Heart left ventricle (tissue), 16 donors: ENCODE measurements at places on chromosomes 2 and 18. TPM values are rescaled to one million over a fixed set of nuclear protein-coding genes. Genes with fewer than 3 reads are reported as not detected.

GRCh38 chr2:233049194-233049761 lies 10.9 kb upstream of the INPP5D start:
- DNase-seq, result no peak
- no peak overlapping the region for H3K4me3 ChIP-seq
- no peak overlapping the region for H3K27ac ChIP-seq
- no peaks in the 10 kb centered on the region for H3K4me1 ChIP-seq

DNA sequence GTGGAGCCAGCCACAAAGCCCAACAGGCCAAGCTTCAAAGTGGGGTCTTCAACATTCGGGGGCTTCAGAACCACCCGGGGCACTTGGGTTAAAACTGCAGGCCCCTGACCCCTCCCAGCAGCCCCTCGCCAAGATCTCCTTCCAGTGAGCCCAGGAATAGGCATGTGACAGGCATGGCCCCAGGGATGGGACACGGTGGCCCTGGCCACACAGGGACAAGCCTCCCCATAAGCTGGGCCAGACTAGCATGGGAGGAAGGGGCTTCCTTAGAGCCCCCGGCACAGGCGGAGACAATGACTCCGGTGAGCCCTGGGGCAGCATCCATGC lies 52.4 kb downstream of the BIN1 start:
- no peaks in the 10 kb centered on the region for H3K27me3 ChIP-seq
- H3K4me3 ChIP-seq, result no peak overlapping the region
- H3K4me1 ChIP-seq, result no peaks in the 10 kb centered on the region
- H3K36me3 ChIP-seq, result no peaks in the 10 kb centered on the region

DNA sequence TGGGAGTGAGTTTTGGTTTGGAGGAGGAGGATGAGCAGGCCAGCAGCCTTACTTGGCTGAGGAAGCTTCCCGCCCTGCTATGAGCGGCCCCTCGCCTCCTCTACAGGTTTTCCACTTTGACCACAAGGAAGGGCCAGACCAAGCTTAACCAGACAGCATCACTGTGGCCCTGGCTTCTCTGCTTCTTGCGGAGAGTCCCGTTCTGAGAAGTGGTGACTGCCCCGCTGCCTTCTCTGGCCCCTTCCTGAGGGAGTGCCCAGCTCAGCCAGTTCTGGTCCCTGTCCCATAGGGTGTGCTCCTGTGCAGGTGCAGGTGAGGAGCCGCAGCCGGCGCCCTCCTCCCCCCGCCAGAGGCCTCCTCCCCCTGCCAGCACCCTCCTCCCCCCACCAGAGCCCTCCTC lies 101.0 kb downstream of the FAM210A start:
- H3K4me3 ChIP-seq, result no peak overlapping the region
- H3K4me1 ChIP-seq, result no peaks in the 10 kb centered on the region
- peaks cover 16% of the 10 kb centered on the region for H3K36me3 ChIP-seq
- no peak for DNase-seq
- H3K27ac ChIP-seq, result no peak overlapping the region
- no peaks in the 10 kb centered on the region for H3K27me3 ChIP-seq

- H3K4me1 ChIP-seq, result no peaks in the 10 kb centered on the region
- H3K27ac ChIP-seq, result no peak overlapping the region
- DNase-seq, result no peak
- peak overlapping the region; percentile 29 for H3K4me3 ChIP-seq
- H3K36me3 ChIP-seq, result no peaks in the 10 kb centered on the region
Measured at GRCh38 chr18:78292618-78293380, 686.8 kb upstream of the SALL3 start.

DNA sequence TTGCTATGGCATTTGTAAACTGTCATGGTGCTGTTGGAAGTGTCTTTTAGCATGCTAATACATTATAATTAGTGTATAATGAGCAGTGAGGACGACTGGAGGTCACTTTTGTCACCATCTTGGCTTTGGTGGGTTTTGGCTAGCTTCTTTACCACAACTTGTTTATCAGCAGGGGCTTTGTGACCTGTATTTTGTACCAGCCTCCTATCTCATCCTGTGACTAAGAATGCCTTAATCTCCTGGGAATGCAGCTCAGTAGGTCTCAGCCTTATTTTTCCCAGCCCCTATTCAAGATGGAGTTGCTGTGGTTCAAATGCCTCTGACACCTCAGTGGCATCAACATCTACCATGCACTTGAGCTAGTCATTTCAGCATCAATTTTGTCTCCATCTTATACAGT lies 29.7 kb downstream of the LYPD6 start:
- H3K36me3 ChIP-seq, result no peaks in the 10 kb centered on the region
- no peak for DNase-seq
- H3K4me3 ChIP-seq, result no peak overlapping the region
- H3K27ac ChIP-seq, result no peak overlapping the region
- H3K27me3 ChIP-seq, result no peaks in the 10 kb centered on the region

DNA sequence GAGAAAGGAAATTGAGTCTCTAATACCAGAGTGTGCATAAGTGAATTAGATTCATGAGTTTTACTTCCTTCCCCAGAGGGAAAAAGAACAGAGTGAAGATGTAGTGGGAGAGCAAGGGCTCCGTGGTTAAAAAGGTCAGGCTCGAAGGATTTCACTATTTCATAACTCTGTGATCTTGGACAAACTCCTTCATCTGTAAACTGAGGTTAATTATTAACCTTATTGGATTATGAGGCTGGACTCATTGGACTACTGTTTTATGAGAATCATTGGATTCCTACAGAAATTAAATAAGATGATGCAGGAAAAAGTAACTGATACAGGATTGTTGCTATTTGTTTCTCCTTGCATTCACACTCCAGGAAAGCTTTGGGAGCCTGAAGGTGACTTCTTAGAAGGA lies 45.0 kb downstream of the SRD5A2 start:
- DNase-seq, result no peak
- H3K4me1 ChIP-seq, result no peaks in the 10 kb centered on the region
- H3K27me3 ChIP-seq, result no peaks in the 10 kb centered on the region
- no peaks in the 10 kb centered on the region for H3K36me3 ChIP-seq
- no peak overlapping the region for H3K27ac ChIP-seq

DNA sequence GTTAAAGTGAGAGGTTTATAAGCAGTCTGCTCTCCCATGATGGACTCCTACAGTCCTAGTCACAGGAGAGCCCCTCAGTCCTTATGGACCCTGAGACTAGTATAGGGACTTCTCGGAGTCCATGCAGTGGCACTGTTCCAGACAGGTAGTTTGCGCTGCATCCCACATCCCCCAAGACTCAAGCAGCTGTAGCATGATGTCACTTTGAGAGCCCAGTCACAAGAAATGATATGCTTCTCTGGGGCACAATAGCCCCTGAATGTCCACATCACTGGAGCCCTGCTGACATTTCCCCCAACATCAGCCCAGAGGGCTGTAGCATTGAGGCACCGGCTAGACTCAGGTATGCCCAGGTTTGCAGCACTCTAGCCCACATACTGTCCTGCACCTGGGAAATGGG lies 220.1 kb downstream of the OTX1 start:
- DNase-seq, result no peak
- H3K4me3 ChIP-seq, result no peak overlapping the region
- no peak overlapping the region for H3K27ac ChIP-seq
- H3K27me3 ChIP-seq, result no peaks in the 10 kb centered on the region

DNA sequence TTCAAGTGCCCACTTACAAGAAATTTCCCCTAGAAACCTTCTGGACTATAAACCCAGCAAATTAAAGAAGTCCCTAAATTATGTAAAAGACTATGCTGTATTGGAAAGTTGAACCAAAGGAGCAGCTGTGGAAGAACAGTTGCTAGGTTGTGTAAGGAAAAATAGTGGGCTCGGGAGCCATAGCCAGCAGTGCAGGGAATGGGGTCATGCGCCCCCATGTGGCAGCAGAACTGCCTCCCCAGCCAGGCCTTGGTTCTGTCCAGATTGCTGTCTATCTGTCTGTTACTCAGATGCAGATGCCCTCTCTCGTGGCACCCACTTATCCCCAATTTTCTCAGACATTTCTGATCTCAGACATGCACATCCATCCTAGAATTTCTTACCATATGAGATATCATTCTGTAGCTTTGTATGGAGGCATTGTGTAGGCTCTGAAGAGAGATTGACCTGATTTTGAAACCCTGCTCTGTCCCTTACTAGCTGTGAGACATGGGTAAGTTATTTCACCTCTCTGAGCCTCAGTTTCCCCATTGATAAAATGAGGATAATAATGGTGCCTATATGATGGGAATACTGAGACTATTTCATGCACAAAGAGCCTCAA lies 258.3 kb downstream of the SS18 start:
- H3K4me3 ChIP-seq, result no peak overlapping the region
- DNase-seq, result peak; percentile 65
- no peaks in the 10 kb centered on the region for H3K36me3 ChIP-seq
- H3K27ac ChIP-seq, result no peak overlapping the region

GRCh38 chr2:3872451-3872850 lies 169.1 kb downstream of the DCDC2C start:
- H3K27me3 ChIP-seq, result no peaks in the 10 kb centered on the region
- H3K36me3 ChIP-seq, result no peaks in the 10 kb centered on the region
- no peaks in the 10 kb centered on the region for H3K4me1 ChIP-seq
- DNase-seq, result no peak

GRCh38 chr18:76405681-76406356 lies 89.2 kb downstream of the ZNF516 start:
- H3K27me3 ChIP-seq, result no peaks in the 10 kb centered on the region
- no peak for DNase-seq
- H3K27ac ChIP-seq, result no peak overlapping the region
- H3K4me3 ChIP-seq, result no peak overlapping the region

DNA sequence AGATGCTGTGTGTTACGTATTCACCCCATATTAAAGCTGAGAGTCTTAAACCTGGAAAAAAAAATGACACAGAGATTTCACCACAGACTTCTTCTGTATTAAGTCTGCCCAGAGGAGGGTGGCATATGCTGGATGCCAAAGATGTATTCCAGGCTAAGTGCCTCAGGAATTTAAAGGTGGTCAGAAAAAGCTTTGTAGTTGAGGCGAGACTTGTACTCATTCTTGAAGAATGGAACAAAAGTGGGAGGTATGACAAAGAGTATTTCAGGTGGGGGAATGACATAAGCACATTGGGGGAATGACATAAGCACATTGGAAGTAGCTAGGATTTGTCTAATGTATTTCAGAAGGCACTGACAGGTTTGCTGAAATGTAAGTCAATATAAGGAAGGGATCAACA lies 98.6 kb downstream of the BABAM2 start:
- no peak overlapping the region for H3K27ac ChIP-seq
- H3K4me1 ChIP-seq, result peaks cover 15% of the 10 kb centered on the region
- H3K27me3 ChIP-seq, result no peaks in the 10 kb centered on the region
- H3K36me3 ChIP-seq, result no peaks in the 10 kb centered on the region

Gene RHBDD1
- 44.5 TPM for total RNA-seq

Gene ANKRD12
- 70.9 TPM for total RNA-seq

Gene ASPRV1
- not detected for total RNA-seq

Gene DYNAP
- not detected for total RNA-seq

Gene CNTNAP5
- not detected for total RNA-seq

Gene CKAP2L
- total RNA-seq, result not detected
